ENCODE measurements at places on chromosomes 2 and 18.

- DNase-seq = no peak
These were observed 64.5 kb downstream of the TTC32 start for GRCh38 chr2:19837235-19837766.

- no peak for DNase-seq
These were observed 154.8 kb upstream of the APCDD1 start for GRCh38 chr18:10299643-10300042.

GRCh38 chr2:231191896-231192872, 6.2 kb upstream of the ARMC9 start:
- DNase-seq = peak; percentile 46

DNA sequence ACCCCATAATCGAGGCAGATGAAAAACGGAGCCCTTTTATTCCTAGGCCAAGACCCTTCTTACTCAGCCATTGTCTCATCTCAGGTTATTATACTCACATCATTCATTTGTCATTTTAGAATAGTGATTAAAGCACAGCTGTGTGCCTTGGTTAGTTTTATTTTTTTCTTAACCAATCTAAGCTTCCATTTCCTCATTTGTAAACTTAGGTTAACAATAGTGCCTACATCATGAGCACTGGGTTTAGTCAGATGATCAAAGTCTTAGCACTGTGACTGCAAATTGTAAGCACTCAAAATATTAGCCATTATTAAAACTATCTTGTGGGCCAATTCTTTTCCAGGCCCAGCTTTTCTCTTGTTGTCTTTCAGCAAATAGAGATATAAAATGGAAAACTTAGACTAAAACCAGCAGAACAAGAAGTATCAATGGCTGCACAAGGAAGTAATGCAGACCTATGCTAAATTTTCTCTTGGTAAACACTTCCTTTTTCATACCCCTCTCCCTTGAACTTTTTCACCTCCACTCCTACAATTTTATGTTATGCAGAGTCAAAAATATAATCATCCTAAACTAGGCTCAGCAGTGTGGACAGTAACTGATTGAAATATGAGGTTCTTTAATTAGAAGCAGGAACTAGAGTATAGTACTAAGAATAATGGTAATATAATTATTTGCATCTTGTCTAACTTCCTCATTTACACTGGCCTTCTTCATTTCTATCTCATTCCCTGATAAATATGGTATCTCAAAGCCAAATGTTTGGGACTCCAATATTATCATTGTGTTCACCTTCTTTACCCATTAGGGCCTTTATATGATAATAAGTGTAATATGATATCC, 21.5 kb upstream of the GALNT3 start:
- no peak for DNase-seq

GRCh38 chr2:13009027-13009642, 292.4 kb downstream of the TRIB2 start:
- DNase-seq = no peak

DNA sequence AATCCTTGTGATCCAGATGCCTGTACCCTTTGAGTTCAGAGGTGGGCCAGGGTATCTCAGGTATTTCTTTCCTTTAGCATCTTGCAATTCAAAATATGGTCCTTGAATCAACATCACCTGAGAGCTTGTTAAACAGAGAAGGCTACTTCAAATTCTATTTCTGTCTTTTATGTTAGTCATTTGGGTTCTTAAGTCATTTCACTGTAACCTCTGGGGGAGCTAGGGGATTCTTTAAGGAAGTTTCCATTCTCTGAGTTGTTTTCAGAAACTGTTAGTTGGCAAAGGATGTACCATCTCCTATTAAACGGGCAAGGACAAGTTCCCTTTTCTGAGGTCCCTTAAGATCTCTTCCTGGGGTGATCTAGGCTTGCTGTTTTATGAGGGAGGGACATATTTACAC, 16.6 kb downstream of the CFLAR start:
- no peak for DNase-seq

DNA sequence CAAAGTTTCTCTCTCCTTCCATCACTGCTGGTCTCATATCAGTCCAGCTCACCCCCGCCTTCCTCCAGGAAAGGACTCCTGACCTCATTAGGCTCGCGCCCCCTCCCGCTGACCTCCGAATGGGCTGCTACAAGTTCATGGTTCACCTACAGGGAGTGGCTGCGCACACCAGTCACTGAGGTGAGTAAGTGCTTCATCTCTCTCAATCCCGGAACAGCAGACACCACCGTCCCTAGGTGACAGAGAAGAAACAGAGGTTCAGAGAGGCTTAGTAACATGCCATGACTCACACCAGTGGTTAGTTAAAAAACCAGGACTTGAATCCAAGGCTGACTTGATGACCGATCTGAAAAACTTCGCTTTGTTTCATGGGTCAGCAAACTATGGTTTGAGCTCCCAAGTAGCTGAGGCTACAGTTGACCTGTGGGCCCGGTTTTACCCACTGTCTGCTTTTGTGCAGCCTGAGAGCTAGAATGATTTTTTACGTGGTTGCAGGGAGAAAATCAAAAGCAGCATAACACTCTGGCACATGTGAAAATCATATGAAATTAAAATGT, 42.0 kb downstream of the ZFP36L2 start:
- DNase-seq = peak; percentile 69

DNA sequence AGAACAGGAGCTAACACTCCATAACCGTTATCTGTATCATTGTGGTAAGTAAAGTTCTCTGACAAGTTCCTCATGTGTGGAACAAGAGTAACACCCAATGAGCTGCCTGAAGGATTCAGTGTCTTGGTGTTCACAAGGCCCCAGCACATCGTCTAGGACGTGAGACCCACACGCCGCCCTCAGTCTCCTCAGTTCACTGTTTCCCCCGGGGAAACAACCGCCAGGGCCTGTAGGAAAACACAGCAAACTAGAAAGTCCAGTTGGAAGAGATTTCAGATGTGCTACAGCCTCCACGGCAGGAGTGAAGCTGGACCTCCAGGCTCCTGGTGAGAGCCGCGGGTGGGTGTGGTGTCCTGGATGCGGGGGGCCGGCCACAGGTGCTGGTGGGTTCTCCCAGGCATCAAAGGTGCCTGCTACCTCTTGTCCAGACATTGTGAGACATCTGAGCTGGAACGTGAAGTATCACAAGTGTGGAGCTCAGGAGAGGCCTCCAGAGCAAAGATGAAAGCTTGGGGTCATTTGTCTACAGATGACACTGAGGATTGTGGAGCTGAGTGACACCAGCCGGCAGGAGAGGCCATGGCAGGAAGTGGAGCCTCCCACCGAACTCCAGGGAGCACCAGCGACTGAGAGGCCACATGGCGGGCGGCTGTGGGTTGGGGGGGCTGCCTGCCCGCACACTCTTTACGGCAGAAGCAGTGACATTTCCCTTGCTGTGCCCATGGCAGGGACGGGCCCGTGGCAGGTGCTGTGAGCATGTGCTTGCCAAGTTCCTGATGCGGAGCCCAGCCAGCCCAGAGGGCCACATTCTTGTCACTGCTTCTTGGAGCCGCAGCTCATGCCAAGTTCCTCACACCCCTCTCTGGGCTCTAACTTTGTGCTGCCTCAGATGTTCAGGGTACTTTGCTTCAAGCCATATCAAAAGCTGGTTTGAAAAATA, 131.2 kb downstream of the TMEM18 start:
- DNase-seq = no peak

DNA sequence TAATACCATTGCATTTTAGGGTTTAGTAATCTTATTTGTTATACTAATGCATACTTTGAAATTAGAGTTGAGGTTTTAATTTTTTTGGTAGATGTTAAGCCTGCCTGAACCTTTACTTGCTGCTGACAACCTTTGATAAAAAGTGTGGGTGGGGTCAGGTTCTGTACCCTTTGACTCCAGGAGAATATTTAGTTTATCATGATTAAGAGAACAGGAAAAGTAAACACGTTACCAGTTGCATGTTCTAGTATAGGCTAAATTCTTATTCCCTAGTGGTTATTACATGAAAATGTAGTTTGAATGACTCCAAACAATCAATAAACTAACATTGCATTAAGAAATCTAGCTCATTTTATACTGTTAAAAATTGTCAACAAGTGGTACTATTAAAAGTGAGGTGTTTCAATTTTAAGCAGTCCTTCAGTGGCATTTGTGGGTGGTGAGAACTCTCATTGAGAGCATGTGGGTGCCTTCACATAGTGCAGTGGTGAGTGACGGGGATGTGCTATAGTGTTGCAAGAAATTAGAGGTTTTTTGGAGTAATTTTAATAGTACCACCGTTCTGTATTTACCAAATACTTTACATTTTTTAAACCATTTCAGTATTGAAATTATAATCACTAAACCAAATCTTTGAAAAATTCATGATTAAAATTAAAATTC, 29.9 kb downstream of the PHLPP1 start:
- no peak for DNase-seq

DNA sequence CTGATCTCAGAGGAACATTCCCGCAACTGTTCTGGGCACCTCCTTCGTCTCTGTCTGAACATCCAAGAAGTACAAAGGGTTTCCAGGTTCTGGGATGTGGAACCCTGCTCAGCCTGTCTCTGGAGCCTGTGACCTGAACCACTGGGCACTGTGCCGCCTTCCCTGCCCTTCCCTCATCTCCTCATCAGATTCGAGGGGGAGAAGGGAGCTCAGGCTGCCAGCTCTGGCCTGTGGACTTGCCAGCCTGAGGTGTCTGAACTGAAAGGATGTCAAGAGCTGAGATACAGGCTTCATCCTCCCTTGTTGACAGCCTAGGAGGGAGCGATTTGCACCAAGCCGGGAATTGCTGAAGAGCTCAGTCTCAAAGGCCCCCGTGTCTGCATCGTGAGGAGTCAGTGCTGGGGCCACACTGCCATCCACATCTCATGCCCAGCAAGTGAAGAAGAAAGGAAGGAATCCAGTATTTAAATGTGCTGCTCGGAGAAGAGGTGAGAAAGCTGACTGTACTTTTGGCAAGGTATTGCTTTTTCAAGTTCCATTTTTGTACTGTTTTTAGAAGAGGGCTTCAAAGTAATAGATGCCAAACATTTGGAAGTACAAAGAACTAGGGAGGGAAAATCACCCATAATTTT, 12.6 kb downstream of the NEU2 start:
- no peak for DNase-seq

GRCh38 chr2:113084249-113085000, 16.7 kb downstream of the IL1F10 start:
- no peak for DNase-seq

GRCh38 chr18:12030670-12031069, 49.4 kb downstream of the IMPA2 start:
- no peak for DNase-seq

GRCh38 chr2:89829828-89830227, 1138.4 kb downstream of the RPIA start:
- DNase-seq = no peak

DNA sequence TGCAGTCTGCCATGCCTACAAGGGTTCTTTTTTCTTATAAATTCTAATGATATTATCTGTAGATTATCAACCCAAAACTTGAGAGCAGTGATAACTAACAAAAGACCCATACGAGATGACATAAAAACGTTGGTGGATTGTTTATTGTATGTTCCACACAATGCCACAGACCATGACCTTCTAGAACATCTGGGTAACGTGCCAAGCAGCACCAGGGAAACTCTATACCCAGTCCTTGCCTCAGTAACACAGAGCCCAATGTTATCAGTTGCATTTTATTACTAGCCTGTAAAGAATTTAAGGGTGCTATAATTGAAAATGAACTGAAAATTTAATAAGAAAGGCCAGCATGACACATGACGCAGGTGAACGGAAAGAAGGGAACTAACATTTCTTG, 99.1 kb upstream of the UGP2 start:
- DNase-seq = no peak

DNA sequence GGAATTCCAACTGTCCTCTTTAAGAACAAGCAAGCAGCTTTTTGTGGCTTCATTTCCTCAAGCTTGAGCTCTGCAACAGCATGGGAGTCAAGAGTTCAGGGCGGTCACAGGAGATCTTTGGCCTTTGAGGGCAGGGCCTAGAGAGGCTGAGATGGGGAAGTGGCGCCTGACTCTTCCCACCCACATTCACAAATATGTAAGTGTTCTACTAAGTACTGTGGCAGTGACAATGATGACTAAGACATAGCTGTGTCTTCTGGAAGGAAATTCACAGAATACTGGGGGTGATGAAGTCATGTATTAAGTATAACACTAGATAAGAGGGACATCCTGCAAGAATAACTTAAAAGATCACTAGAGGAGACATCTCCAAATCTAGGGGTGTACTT, 15.0 kb downstream of the RND3 start:
- DNase-seq = no peak

DNA sequence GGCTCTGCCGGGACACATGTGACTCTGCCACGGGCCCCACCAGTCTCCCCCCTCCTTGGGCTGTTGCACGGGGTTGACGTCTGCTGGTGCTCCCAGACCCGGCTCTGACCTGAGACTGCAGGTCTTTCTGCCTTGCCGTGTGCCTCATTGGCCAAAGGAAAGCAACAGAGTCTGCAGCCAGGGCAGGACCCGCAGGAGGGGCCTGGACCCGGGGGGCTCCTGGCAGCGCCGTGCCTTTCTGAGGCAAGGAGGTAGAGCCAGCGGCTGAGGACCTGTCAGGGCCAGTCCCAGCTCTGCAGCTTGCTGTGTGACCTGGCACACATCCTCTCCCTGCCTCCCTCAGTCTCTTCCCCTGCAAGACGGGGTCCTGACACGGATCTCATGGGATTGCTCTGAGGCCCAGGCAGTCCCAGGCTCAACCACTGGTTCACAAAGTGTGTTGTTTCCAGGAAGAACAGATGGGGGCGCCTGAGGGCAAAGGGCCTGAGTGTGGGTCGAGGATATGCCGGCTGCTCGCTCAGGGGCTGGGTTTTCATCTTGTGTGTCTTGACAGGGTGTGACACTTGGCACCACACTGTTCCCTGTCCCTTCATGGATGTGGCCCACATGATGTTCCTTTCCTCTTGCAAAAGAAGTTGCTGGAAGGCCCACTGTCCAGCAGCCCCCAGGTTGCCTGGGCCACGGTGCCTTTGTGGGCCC, 9.0 kb downstream of the CAPN10 start:
- DNase-seq = peak; percentile 59

GRCh38 chr2:158998551-158999248, 30.3 kb downstream of the TANC1 start:
- peak; percentile 43 for DNase-seq

GRCh38 chr2:241567776-241568175, 9.2 kb downstream of the BOK start:
- DNase-seq = no peak

DNA sequence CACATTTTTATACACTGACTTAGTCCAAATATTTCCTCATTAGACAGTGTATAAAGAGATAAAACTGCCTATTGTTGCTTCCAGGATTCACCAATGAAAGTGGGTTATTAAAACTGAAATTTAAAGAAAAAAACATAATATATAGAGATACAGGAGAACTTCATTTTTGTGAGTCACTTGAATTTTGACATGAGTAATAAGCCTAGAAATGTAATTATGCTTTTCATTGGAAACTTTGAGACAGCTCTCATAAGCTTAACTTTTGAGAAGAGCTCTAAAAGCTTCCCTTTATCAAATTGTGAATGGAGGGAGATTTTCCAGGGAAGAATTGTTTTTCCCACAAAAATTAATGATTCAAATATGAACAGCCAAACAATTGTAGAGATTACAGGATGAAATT, 14.1 kb downstream of the DYNC2LI1 start:
- DNase-seq = no peak
